ENCODE measurements at places on chromosomes 4 and X.

DNA sequence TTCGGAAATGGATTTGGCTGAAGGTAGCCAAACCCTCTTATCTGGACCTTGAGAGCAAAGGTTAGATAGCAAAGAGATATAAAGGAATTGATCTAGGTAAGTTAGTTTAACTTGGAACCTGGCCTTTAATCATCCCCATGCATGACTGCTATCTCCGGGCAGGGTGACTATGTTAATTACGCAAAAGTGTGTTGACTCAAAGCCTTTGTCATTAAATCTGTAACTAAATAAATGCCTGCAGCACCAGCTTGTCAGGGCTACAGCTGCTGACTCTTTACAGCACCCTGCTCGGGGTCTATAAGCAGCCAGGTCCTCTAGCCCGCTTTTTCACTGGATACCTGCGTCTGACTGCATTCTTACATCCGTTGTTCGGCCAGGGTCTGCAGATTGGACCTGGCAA lies 201.7 kb downstream of the TBCK start:
- no peak for DNase-seq

DNA sequence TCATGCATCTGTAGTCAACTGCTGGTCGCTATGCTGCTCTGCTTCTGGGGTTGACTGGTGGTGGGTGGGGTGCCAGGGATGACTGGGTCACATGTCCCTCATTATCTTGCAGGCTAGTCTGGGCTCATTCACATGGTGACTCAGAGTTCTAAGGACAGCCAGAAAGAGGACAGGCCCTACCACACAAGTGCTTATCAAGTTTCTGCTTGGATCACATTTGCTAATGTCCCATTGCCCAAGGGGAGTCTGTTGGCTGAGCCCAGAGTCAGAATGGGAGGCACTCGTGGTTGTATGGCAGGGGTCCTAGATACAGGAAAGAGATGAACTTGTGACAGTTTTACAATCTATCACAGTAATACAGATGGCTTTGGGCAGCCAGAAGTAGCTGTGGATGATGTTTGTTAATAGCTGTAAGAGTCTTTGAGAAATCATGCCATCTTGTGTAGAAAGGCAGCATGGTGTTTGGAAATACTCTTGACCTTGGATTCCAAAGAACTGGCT lies 221.3 kb downstream of the GPAT3 start:
- DNase-seq, result no peak

DNA sequence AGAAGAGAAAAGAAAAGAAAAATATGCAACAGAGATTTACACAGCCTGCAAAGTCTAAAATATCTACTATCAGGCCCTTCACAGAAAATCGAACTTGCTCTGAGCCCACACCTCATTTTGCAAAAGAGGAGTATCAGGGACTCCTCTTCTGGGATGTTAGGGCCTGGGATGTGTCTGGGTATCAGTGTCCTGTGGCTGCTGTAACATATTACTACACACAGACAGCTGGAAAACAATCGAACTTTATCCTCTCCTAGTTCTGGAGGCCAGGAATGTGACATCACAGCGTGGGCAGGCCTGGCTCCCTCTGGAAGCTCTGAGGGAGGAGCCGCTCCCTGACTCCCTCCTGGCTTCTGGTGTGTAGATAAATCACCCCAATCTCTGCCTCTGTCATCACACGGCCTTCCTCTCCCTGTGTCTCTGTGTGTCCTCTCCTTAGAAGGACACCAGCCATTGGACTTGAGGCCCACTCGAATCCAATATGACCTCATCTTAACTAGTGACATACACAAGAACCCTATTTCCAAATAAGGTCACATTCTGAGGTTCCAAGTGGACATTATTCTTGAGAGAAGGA lies 52.9 kb downstream of the PPP2R2C start:
- DNase-seq, result no peak

DNA sequence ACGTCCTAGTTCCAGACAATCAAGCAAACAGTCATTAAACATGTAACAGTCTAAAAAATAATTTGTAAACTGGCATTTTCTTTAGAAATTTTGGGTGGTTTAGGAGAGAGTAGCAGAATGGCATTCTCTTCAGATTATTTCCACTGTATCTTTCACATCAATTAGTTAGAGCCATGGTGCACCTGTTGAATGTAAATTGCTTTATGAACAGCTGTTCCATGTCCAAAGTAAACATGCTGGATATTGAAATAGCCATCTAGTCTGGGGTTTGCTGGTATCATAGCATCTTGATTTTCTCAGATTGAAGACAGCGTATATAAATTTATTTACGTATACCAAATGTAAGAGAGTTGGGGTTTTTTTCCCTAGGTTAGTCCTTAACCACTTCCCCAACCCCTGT lies 143.6 kb downstream of the RCHY1 start:
- DNase-seq, result no peak

DNA sequence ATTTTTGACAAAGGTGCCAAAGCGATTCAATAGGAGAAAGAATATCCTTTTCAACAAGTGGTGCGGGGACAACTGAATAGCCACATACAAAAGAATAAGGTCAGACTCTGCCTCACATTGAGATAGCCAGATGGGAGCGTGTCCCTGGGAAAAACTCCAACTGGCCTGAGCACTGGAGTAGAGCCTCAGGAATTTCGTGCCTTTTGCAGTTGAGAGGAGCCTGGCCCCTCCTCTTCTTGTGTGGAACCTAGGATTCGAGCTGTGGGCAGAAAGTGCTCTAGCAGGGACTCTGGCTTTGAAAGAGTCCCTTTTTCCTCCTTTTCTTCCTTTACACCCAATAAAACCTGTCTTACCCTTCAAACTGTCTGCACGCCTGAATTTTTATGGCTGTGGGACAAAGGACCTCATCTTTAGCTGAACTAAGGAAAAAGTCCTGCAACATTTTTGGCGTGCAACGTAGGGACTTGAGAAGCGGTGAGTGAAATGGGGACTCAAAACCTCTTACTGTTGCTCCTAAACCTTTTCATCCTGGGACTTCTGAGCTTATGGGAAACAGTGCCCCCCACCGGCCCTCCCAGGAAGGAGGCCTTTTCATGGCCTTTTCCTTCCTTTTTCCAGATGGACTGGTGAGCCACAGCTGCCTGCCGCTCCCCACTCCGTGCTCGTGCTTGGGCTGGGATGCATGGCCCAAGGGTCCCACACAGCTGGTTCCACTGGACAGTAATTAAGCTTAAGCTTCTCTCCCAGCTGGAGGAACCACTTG lies 68.6 kb downstream of the BMP15 start:
- no peak for DNase-seq

GRCh38 chr4:169185133-169185956 lies 85.4 kb downstream of the SH3RF1 start:
- no peak for DNase-seq

DNA sequence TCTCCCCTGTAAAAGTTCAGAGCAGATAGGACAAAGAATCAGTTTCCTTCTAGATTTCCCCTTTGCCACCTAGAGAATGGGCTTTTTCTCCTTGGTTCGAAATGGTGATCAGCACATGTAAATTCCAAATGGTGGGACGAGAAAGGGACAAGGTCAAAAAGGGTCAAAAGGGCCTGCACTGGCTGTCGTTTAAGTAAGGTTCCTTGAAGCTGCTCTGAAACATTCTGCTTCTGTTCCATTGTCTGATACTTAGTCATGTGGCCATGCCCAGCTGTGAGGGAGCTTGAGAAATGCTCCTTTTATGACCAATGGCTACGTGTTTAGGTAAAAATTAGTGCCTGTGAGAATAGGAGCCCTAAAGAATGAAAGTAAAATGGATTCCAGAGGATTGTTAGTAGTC lies 165.9 kb upstream of the CENPE start:
- no peak for DNase-seq

DNA sequence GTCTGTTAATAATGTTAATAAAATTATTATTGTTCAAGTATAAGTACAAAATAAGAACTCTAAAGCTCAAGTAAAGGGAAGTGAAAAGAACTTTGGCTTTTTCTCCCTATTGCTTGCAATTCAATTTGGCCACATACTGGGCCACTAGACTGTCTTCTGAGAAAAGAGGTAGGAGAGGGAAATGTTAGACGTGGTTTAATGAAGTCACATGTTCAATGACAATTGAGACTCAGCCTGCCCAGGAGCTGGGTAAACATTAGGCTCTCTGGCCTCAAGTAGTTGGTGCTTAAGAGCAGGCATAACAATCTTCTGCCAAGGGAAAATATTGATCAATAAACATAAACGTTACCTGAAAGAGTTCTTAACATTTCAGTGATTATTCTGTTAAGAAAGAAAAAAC lies 15.1 kb upstream of the PRSS12 start:
- DNase-seq, result no peak

GRCh38 chr4:24935856-24936255 lies 23.0 kb upstream of the CCDC149 start:
- DNase-seq, result no peak

DNA sequence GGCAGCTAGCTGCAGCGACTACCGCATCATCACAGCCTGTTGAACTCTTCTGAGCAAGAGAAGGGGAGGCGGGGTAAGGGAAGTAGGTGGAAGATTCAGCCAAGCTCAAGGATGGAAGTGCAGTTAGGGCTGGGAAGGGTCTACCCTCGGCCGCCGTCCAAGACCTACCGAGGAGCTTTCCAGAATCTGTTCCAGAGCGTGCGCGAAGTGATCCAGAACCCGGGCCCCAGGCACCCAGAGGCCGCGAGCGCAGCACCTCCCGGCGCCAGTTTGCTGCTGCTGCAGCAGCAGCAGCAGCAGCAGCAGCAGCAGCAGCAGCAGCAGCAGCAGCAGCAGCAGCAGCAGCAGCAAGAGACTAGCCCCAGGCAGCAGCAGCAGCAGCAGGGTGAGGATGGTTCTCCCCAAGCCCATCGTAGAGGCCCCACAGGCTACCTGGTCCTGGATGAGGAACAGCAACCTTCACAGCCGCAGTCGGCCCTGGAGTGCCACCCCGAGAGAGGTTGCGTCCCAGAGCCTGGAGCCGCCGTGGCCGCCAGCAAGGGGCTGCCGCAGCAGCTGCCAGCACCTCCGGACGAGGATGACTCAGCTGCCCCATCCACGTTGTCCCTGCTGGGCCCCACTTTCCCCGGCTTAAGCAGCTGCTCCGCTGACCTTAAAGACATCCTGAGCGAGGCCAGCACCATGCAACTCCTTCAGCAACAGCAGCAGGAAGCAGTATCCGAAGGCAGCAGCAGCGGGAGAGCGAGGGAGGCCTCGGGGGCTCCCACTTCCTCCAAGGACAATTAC lies 1.4 kb downstream of the AR start:
- DNase-seq, result no peak

DNA sequence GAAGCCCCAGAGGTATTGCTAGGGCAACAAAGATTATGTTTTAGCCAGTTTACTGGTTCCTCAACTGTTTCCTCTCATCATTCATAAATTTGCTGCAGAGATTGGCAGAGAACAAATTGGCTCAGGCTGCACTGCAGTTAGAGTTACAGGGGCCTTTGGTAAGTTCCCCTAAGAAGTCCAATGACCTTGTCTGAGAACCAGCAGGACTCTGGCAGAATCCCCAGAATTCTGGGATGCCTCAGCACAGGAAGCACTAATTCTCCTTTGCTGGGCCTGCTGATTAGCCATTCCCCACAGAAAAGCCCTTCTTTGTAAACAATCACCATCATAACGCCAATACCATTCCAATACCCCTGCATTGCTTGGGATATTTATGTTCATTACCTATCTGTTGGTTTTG lies 151.3 kb downstream of the USP46 start:
- DNase-seq, result no peak

GRCh38 chr4:140237616-140238350 lies 83.8 kb upstream of the MAML3 start:
- DNase-seq, result peak; percentile 88

DNA sequence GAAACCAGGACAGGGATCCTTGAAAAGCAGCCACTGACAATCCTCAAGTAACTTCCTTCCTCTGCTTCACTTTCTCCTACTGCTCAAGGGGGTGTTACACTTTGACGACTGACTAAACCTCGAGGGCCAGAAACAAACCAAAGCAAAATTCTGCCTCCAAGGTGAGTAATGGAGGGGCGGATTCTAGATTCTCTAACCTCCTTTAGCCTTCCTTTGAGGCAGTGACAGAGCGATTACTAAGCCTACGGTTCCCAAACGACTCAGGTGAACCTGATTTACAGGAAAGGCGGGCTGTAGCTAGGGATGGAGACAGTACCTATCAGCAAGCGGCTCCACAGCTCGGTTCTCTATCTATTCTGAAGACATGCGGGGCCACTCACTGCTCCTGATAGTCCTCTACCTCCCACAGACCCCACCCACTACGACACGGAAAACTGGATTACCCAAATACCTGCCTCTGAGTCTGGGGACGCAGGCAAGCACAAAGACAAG lies 487 bp downstream of the TBCK start:
- DNase-seq, result no peak

DNA sequence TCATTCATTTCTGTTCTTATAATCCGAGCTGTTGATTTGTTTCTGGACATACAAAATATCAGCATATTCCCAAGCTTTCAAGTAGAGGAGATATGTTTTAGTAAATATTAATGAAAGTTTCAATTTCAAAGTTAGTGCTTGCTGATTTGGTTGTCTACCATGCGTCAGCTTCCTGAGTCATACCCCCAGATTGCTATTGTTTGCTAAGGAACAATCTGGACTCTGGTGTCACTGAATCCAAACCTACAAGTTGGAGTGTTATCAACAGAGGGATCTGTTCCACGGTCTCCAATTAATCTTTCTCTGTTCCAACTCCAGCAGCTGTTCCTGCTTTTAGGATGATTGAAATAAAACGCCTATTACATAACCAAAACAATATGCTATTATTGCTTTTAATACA lies 96.1 kb upstream of the FAM9A start:
- no peak for DNase-seq

DNA sequence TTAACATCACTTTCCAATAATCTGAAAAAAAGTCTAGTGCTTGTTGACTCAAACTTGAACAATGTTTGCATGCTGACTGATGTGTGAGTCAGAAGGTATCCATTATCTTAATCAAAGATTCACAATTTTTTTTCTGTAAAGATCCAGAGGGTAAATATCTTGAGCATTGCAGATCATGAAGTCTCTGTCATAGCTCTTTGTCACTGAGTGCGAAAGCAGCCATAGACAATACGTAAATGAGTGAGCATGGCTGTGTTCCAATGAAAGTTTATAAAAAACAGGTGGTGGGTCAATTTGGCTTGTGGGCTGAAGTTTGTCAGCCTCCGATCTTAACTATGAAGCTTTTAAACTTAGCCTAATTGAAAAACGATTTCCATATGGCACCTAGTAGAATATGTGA lies 37.7 kb downstream of the NHS start:
- DNase-seq, result peak; percentile 27

GRCh38 chr4:6957994-6958393 lies 48.4 kb downstream of the TBC1D14 start:
- no peak for DNase-seq

- peak; percentile 38 for DNase-seq
These were observed 76.2 kb upstream of the PLAC1 start for GRCh38 chrX:134734466-134734952.

- no peak for DNase-seq
These were observed 72.0 kb downstream of the QRFPR start for GRCh38 chr4:121308828-121309227.

GRCh38 chr4:174349156-174349555 lies 65.4 kb downstream of the CEP44 start:
- no peak for DNase-seq

GRCh38 chrX:53075011-53075410 lies 7.2 kb upstream of the TSPYL2 start:
- DNase-seq, result no peak

DNA sequence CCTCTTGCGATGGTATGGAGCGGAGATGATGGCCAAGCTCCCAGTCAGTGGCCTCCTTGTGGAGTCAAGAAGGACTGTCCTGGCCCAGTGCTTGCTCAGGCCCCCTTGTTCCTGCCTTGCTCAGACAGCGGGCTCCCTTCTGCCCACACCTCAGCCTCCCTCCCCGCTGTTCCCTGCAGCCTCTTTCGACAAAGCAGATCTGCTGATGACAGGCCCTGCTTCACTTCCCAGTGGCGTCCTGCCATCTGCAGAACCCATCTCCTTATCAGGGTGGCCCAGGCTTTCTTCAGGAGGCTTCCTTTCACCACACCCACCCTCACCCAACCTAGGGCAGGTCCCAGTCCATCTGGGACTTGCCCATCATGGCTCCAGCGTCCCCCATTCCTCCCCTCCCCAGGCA lies 80.0 kb downstream of the CLDN34 start:
- DNase-seq, result no peak

Data from AG04450 (cell line).